KBM-7 (cell line): ENCODE measurements at places on chromosomes 3 and 15.

DNA sequence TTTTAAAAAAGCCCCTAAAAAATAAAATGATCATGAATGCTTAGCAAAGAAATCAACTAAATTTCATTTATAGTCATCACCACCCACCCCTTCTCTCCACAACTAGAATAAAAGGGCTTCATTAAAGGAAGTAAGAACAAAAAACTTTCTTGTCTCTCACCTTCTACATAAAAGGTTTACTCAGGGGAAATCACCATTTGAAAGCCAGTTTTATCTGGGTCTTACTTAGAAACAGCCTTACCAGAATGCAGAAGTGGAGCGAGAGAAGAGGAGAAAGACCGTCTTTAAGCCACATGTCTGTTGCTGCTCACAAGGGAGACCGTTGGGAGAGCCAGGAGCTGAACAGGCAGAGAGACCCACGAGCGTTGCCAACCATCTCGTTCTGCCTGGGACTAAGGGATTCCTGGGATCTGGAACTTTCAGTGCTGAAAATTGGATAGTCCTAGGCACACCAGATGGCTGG is 350.1 kb upstream of the PROK2 start:
- DNase-seq, result peak; percentile 23

DNA sequence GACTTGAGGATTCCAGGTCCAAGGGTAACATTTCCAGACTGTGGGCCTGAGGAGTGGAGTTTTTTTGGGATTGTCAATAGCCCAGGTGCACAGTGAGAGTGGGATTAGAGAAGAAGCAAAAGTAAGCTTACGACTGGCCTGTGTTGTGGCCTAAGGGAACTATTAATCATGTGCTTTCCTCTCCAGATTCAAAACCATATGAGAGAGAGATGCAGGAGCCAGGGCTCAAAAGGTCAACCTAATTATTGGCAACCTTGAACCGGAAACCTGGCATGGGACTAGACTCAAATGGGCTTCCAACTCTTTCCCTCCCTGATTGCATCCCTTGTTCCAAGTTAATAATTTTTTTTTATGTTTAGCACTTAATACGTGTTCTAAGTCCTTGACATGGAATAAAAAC is 242.1 kb upstream of the THRB start:
- no peak for DNase-seq

- no peak for DNase-seq
These were observed 1.8 kb upstream of the ITPKA start for GRCh38 chr15:41491889-41492288.

DNA sequence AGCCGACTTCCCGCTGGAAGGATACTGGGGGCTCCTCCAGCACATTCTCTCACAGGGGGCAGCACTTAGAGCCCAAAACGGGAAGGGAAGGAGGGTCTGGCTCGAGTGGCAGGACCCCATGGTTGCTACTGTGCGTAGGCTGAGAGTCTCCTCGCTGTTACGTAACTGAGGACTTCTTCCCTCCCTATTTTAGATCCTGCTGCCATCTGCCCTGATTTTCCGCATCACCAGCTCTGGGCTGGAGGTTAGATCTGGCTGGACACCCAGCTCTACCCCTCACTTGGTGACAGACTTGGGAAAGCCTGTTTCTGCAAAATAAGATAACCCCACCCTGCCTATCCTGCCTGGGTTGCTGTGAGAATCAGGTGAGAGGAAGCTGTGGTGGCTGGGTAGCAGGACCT is 47.7 kb downstream of the BDH1 start:
- peak; percentile 16 for DNase-seq

- no peak for DNase-seq
These were observed 40.1 kb downstream of the VGLL4 start for GRCh38 chr3:11603628-11604027.

DNA sequence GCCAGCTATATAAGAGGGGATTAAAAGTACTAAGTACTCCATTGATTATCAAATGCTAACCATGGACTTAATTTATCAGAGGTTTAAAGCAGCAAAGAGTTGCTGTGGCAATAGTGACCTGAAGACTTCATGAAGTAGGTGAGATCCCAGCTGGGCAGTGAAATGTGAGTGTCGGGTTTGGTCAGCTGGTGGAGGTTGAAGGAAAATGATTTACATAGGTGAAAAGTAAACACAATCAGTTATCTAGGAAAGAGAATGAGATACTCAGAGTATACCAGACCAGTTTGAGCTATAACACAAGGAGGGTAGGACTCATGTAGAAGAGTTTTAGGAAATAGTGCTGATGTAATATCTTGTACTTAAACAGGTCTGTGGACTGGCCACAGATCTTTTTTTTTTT is 16.5 kb upstream of the FBXO22 start:
- DNase-seq, result no peak
